Stimulated activated CD8-positive, alpha-beta memory T cell treated with anti-CD3 and anti-CD28 coated beads, Interleukin-15, amount 100 ng/mL, for 1 hour (primary cell): ENCODE measurements at places on chromosomes 2 and 18.

GRCh38 chr18:49658823-49659404 lies 97.1 kb downstream of the LIPG start:
- no peak for DNase-seq

DNA sequence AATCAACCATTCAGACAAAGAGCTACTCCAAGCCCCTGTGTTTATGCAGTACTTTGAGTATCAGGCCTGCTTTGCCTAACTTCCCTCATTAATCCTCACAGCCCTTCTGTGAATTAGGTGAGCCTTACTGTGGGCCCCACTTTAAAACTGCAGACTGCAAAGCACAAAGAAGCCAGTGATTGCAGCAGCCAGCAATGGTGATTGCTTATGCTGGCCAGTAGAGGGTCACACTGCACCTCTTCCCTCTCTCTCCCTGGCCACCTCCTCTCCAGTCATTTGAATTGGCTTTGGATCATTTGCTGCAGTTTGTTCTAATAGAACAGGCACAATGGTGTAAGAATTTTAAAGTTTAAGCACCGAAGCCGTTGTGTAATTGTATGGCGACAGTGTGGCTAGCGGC lies 229.9 kb downstream of the AGPS start:
- DNase-seq, result no peak

DNA sequence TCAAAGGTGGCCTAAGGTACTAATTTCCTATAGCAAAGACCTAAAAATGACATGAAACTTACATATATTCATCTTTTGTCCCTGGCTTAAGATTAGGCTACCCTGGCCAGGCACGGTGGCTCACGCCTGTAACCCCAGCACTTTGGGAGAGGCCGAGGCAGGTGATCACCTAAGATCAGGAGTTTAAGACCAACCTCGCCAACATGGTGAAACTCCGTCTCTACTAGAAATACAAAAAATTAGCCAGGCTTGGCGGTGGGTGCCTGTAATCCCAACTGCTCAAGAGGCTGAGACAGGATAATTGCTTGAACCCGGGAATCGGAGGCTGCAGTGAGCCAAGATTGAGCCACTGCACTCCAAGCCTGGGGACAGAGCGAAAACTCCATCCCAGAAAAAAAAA lies 5.9 kb downstream of the SRSF7 start:
- DNase-seq, result no peak

- no peak for DNase-seq
Observed at GRCh38 chr2:190791347-190791975, 89.2 kb upstream of the GLS start.

DNA sequence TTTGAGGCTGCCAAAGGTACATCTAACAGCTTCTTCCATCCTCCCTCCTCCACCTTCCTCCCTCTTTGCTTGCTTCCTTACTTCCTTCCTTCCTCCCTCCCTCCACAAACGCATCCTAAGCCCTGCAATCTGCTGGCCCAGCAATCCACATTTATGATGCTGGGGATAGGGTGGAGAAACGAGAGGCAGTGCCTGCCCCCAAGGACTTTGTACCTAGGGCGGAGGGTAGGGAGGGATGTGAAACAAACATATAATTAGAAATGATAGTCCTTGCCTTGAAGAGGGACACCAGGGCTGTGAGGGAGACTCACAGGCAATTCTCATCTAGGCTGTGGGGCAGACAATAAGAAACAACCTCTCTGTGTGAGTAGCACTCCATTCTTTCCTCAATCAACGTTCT lies 188.3 kb downstream of the ANKRD30B start:
- no peak for DNase-seq

DNA sequence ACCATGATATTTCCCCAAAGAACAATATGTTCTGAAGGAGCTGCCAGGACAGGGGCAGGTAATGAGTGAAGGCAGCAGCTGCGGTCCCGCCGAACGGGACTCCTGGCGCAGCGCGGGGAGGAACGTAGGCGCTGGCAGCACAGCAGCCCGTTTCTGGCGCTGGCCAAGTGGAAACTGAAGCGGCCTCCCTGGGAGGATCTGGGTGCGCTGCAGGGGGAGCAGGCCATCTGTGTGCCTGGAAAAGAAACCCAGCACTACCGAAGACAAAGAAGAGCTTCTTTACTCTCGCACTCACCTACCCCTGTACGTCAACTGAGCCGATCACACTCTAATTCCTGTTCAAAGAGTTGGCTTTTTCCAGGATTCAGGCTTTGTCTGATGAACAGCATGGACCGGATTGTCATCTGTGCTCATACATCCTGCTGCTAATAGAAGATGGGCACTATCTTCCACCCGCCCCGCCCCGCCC lies 11.8 kb downstream of the G6PC2 start:
- DNase-seq, result no peak

DNA sequence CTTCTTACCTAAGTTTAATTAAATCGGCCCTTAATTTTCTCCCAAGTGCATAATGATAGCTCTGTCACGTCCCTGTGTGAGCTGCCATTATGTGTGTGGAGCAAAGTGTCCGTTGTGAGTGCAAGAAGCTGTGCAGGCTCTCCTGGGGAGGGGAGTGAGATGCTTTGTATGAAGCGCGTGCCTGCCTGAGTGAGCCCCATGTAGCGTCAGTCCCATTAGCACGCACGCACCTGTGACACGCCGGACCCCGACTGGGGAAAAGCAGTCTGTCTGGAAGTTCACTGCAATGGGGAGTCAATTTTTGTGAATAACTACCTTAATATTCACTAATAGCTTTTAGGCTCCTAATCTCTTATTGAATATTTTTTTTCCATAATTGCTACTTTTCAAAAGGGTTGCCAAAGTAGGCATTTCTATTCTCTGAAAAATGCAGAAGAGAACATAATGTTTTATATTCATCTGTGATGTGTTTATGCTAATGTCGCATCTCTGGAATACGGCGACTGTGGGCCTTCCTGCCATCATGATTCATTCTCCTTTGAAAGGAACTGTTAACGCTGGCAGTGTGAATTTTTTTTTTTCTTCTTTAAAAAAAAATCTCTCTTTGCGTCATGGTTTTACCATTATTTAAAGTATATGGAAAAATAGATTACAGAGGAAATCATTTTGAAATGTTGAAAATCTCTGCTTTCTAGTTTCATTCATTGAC lies 157.7 kb downstream of the COL4A4 start:
- no peak for DNase-seq

GRCh38 chr18:21408681-21409080 lies 166.6 kb downstream of the GREB1L start:
- DNase-seq, result no peak

DNA sequence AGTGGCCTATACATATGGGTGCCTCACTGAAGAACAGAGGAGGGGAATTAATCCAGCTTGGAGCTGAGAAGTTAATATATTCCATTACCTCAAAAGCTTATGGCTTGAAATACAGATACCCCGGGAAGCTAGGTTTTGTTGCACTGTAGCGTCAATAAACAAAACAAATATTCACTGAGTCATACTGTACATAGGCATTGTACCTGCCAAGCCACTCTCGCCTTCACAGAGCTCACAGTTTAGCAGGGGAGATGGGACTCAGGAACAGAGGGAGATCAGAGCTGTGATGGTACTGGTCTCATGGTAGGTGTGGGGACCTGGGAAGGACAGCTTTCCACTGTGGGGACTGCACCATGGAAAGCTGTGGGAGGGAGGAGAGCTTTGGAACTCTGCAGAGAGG lies 111.2 kb upstream of the ST6GAL2 start:
- no peak for DNase-seq

DNA sequence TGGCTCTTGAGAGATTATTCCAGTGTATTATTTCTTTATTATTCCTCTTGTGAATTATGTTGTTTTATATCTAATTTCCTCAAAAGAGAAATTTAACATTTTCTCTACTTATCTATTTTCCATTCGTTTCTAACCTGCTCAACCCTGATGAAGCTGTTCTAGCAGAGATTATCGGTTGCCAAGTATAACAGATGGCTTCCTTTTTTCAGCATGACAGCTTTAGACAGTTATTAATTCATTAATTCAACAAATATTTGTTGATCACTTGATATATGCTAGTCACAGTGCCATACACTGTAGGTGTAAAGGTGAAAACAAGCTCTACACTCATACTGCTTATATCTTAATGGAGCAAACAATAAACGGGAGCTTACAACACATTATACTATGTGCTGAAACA lies 137.9 kb upstream of the UBE2E3 start:
- no peak for DNase-seq

DNA sequence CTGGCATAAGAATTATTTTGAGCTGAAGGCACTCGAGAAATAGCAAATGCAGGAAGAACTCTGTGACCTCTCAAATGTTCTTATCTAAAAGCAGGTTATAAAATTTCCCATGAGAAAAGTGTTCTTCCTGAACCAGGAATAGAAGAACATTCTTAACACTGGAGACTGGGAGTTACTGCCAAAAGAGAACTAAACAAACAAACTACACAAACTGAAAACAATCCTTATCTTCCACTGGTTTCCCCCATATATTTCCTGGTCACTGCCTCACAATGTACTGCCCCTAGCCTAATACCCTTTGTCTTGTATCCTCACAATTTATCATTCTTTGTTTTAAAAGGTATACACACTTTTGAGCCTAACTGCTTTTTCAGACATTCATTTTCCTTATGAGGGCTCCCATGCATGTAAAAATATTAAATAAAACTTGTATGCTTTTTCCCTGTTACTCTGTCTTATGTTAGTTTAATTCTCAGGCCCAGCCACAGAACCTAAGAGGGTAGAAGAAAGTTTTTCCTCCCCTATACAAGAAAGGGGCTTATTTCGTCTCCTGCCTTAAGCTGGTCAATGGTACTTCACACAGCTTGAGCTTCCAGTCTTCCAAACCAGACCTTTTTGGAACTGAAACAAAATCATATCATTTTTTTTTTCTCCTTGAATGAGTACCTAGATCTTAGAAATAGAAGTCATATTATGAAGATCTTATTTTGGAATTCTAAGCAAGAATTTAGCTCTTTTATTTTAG lies 110.6 kb downstream of the MSTN start:
- DNase-seq, result no peak
